OCI-LY7 (cell line): ENCODE measurements at places on chromosomes 13 and 19.
A peak's percentile ranks its signal among the peaks of the same experiment; 100 is the strongest.

- DNase-seq = no peak
Measured at GRCh38 chr13:63741029-63741813, 2325.6 kb upstream of the PCDH20 start.

DNA sequence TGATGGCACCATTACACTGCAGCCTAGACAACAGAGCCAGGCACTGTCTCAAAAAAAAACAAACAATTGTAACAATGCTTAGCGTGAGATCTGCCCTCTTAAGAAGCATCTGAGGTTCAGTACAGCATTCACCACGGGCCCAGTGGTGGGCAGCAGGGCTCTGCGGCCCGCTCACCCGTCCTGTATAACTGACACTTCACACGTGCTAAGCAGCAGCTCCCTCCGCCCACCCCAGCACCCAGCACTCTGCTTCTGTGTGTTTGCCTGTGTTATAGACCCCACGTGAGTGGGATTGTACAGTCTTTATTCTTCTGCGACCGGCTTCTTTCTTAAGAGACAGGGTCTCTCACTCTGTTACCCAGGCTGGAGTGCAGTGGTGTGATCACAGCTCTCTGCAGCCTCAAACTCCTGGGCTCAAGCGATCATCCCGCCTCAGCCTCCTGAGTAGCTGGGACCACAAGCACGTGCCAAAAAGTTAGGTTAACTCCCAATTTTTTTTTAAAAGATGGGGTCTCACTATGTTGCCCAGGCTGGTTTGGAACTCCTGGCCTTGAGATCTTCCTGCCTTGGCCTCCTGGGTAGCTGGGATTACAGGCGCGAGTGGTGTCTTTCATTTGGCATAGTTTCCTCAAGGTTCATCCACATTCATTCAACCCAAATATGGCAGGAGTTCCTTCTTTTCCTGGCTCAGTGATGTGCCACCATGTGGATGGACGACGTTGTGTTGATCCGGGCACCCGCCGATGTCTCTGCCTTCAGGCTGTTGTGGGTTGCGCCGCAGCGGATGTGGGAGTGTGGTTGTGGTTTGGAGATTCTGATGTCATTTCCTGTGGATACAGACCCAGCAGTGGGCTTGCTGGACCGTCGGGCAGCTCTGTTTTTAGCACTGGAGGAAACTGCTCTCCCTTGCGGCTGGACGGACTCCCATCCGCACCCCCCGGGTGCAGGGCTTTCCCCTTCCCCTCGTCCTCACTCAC is 170.0 kb downstream of the KDM4B start:
- no peak for DNase-seq

DNA sequence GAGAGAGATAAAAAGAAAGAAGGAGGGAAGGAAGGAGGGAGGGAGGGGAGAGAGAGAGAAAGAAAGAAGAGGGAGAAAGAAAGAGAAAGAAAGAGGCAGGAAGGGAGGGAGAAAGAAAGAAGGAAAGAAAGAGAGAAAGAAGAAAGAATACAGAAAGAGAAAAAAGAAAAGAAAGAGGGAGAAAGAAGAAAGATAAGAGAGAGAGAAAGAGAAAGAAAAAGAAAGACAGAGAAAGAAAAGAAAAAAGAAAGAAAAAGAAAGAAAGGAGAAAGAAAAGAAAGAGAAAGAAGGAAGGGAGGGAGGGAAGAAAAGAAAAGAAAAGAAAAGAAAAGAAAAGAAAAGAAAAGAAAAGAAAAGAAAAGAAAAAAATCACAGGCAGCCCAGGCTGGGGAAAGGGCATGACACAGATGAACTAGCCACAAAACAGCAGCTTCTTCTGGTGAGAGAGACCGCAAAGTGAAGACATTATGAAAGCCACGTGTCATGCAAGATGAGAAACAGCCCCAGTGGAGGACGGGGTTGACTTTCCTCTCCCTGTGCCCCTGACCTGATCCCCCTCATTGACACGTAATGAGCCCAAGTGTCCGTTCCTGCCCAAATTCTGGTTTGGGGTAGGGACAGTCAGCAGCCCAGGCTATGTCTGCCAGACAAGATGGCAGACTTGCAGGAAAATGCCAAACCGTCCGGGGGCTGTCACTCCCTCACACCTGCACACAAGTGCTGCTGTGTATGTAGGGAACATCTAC is 102.1 kb downstream of the INSR start:
- no peak for DNase-seq

DNA sequence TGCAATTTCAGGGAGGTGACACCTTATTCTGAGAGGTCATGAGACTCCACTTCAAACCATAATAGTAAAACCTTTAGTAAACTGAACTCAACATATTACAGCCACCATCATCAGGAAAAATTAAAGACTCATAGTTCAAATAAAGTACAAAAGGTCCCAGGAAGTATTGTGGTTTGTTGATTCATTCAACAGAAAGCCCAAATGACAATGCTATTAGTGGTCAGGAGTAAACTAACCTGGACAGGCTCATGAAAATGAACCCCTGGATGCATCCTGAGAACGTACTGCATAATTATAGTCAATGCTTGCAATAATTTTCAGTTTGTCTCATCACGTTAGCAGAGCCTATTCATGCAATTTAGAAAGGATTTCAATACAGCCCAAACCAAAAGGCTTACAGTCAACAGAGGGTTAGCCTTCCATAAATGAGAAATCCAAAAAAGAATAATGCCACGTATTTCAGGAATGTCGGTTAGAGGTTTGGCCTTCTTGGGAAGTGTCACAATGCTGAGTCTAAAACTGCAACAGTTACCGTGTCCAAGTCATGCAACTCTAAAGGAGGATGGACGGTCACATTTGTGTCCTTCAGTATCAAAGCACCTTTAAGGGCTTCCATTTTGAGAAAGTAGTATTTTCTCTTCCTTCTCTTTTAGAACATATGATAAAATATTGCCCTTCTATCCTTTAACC is 280.8 kb downstream of the ABCC4 start:
- no peak for DNase-seq

GRCh38 chr13:39326469-39327171 is 276.4 kb downstream of the LHFPL6 start:
- DNase-seq = no peak

GRCh38 chr13:66821551-66821950 is 408.6 kb downstream of the PCDH9 start:
- DNase-seq = no peak

- no peak for DNase-seq
Measured at GRCh38 chr13:51057906-51058305, 53.2 kb downstream of the C13orf42 start.

- no peak for DNase-seq
Measured at GRCh38 chr13:22017226-22017625, 346.4 kb downstream of the FGF9 start.

- DNase-seq = no peak
Measured at GRCh38 chr19:31316201-31316951, 32.9 kb downstream of the TSHZ3 start.

DNA sequence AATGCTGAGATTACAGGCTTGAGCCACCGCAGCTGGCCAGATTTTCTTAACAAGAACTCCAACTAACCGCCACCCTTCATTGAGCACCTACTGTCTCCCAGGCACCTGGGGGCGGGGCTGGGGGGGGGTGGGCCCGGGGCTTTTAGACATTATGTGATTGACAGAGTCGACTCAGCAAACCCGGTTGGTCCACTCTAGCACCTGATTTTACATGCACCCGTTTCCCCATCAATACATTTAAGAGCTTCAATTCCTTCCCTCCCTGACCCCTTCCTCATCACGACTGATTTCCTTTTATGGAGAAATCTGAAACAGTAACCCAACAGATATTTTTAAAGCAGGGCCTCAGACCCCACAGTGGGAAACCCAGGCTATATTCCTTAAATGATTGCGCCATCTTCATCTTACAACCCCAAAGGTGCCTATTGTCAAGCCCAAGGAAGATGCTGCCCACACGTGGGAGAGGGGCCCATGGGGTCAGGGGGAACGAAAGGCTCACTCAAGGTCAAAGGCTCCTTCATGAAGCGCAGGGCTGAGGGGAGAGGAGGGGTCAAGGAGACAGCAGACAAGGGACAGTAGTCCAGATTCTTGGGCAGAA is 1.8 kb downstream of the INSR start:
- peak; percentile 87 for DNase-seq

GRCh38 chr19:40056505-40056904 is 474 bp upstream of the ZNF780B start:
- DNase-seq = no peak

DNA sequence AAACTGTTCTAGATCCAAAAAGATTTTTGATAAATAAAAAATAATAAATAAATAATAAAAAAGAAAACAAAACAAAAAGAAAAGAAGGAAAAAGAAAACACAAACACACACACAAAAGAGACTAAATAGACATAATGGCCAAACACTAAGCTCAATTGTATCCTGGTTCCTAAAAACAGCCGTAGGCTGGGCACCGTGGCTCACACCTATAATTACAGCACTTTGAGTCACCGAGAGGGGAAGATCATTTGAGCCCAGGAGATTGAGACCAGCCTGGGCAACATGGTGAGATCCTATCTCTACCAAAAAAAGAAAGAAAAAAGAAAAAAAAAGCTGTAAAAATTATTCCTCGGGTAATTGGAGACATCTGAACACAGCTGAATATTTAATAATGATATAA is 8.9 kb downstream of the ETHE1 start:
- DNase-seq = no peak

DNA sequence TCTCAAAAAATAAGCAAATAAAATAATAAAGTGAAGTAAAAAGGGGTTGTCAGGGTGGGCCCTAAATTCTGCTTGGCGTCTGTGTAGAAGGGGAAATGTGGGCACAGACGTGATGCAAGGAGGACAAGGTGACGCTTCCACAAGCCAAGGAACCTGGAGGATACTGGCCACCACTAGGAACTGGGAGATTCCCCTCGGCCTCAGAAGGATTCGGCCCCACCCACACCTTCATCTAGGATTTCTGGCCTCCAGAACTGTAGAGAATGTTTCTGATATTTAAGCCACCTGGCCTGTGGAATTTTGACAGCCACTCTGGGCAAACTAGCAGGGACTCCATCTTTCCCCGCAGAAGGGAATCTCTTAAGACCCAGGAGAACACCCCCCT is 1.1 kb downstream of the PLEKHJ1 start:
- no peak for DNase-seq

GRCh38 chr13:45464141-45464686 is 525 bp upstream of the COG3 start:
- DNase-seq = no peak

GRCh38 chr19:50000841-50001557 is 24.2 kb downstream of the VRK3 start:
- DNase-seq = no peak

- peak; percentile 90 for DNase-seq
Measured at GRCh38 chr13:108215436-108215835, at the start of gene LIG4. Gene LIG4, minus strand, starts transcription at chr13:108215536. Its CDS starts 4,268 bp downstream, at chr13:108211268.

DNA sequence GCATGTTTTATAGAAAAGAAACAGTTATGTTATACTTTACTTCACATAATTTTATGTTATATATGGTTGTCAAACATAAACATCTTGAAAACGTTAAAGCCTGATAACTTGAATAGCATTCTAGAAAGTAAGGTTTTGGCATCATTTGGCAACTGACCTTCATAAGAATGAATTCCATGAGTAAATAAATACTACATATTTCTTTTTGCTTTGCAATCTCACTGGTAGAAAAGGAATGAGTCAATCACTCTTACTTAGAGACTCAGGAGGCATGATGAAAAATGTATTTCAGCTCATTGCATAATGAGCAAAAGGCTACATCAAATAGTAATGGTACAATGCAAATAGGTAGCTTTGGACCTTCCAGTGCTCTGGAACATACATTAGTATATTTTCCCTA is 1381.9 kb downstream of the EFNB2 start:
- no peak for DNase-seq
